ENCODE measurements at places on chromosomes 11 and 22.

DNA sequence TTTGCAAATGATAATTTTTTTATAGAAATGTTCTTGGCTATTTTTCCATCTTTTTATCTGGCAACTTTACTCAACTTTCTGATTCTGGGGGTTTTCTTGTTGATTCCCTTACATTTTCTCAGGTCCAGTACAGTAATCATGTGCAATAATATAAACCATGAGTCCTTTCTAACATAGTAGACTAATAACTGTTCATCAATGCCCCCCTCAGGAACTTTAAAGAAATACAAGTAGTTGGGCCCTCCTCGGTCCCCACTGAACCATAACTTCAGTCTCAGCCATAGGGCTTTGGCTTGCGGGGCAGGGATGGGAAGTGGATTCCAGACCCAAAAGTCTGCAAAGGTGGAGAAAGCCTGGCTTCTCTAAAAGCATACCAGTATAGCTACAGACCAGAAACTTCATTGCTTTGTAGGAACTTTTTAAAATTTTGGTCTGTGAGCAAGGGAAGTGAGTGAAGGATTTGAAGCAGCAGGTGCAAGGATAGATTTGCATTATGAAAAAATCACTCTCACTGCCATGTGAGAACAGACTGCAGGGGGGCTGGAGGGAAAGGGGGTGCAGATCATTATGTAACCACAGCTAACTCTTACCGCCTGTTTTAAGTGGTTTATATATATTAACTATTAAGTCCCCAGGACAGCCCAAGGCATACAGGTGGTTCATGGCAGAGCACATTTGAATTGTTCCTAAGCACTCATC is 10.4 kb upstream of the TUB start:
- no peak for DNase-seq

DNA sequence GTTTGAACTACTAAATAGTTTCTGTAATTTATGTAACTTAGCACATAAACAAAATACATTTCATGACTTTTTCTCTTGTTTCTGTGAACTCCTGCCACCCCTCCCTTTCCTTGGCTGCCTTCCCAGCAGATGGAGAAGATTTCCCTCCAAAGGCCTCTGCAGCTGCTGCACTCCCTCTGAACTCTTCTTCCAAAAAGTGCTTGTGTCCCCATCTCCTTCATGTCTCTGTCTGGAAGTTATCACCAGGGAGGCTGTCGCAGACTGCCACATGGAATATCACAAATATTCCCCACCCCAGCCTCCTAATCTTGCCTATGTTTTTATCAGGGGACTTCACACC is 1068.3 kb downstream of the OPCML start:
- DNase-seq = no peak

- DNase-seq = no peak
Measured at GRCh38 chr11:131763193-131763890, 392.9 kb downstream of the NTM start.

DNA sequence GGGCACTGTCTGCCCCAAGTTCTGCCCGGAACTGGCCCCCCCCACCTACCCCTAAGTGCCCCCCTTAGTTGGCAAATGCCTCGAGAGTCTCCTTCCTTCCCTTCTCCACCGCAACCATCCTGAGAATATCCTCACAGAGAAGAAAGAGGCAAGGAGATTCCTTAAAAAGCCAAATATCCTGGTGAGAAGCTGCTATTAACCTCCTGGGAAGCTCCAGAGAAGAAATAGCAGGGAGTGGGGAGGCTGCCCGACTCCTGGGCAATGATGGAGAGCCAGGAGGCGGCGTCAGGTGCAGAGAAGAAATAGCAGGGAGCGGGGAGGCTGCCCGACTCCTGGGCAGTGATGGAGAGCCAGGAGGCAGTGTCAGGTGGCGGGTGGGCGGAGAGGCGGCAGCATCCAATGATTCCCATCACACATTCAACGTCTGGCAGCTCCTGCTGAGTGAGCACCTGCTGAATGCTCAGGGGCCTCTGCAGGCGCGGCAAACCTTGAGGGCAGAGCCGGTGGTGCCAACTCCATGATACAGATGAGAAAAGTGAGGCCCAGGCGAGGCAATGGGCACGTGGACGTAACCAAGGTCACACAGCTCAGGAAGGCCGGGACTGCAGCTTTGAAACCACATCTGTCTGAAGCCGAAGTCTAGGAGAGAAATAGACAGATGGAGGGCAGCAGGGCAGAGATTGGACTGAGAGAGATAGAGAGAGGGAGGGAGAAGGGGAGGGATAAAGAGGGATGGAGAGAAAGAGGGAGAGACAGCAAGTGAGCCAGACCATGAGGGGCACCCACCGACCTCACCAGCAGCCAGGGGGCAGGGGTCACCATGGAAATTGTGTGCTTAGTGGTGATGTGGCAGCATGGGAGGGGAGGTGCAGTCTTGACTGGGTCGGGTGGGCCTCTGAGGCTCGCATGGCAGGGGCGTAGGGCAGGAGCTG is 58.3 kb downstream of the CYTH4 start:
- no peak for DNase-seq

DNA sequence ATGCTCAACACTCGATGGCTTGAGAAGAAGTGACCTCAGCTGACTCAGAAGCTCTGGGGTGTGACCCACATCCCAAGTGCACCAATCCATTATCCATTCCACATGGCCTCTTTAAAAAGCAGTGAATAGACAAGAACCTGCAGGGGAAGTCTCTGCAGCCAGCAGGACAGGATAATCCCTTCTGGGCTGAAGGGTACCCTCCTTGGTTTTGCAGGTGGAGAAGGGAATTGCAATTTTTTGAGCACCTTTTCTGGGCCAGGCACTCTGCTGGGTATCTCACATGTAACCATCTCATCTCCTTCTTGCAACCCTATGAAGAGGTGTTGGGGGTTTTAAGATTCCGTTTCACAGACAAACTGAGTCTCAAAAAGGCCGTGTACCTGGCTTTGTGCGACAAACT is 76.6 kb downstream of the MYO18B start:
- DNase-seq = no peak

DNA sequence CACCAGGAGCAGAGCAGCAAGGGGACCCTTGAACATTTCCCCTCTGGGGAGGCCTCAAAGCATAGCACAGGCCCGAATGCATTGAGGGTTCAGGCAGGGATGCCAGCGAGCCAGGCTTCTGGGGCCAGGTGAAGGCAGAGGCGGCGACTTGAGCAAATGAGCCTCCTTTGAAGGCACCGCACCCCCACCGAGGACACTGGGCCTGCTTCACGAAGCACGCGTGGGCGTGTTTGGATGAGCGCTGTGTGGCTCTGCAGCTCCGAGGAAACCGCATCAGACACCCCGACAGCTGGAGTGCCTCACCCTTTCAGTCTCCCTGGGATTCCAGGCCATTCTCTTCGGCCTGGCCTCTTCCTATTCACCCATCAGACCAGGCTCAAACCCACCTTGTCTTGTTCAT is 301.8 kb downstream of the NTM start:
- DNase-seq = no peak

GRCh38 chr11:85115798-85116197 is 511.3 kb downstream of the DLG2 start:
- no peak for DNase-seq

- DNase-seq = no peak
Measured at GRCh38 chr11:60864856-60865513, 2.4 kb upstream of the ZP1 start.

GRCh38 chr11:2515401-2516275 is 70.8 kb downstream of the KCNQ1 start:
- DNase-seq = no peak

DNA sequence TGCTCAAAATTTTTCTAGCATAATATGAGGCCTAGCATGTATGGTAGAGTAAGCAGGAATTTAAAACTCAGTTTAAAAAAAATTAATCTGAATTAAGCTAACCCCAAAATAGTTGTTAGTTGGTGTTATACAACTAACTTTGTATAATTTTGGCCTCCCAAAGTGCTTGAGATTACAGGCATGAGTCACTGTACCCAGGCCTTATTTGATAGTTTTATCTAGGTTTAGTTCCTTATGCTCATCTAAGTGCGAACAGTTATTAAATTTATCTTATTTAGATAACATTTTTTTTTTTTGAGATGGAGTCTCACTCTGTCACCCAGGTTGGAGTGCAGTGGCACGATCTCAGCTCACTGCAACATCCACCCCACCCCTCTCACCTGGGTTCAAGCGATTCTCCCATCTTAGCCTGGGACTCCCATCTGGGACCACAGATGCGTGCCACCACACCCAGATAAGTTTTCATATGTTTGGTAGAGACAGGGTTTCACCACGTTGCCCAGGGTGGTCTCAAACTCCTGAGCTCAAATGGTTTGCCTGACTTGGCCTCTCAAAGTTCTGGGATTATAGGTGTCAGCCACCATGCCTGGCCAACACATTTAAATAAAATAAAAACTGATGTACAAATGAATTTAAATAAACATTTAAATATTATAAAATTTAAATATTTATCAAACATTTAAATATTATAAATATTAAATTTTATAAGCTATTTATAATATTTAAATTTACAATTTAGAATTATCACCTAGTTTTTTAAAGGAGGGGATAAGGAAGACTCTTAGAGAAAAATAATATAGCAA is 7.5 kb downstream of the IL18 start:
- no peak for DNase-seq

GRCh38 chr22:33049119-33049729 is 9.0 kb downstream of the SYN3 start:
- DNase-seq = peak; percentile 23

DNA sequence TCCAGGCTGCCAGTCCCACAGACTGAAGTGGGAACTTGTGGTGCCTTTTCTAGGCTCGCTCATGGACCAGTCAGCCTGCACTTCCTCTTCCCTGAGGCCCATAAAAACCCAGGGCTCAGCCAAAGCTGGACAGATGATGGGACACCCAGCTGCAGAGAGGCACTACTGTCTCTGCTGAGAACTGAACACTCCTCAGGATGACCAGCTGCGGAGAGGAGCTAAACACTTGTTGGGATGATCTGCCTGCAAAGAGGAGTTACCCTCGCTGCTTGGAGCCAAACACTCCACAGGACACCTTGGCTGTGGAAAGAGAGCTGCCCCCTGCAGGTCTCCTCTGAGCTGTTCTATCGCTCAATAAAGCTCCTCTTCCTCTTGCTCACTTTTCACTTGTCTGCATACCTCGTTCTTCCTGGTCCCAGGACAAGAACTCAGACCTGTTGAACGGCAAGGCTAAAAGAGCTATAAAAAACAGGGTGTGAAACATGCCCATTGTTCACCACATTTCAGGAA is 465.5 kb downstream of the GUCY1A2 start:
- DNase-seq = no peak

DNA sequence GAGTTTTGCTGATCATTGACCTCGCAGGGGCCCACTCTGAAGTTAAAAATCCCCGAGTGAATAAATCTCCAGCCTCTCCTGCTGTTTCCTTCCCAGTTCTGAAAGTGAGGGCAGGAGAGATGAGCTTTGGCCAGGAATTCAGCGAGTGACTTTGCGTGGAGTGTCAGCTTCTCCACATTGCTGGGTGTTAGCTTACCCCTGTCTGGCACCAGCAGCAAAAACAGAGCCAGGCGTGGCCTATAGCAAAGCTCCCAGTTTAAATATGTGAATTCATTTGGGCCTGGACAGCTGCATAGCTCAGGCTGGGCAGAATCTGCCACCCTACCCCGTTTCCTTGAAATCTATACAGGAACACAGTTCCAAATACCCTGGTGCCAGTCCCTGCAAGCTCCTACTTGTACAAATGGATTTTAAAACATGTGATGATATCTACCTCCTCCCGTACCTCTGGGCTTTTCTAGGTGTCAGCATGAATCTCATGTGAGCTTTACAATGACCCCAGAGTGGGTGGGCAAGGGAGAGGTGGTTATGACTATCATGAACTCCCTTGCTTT is 25.6 kb downstream of the TIMP3 start:
- no peak for DNase-seq

DNA sequence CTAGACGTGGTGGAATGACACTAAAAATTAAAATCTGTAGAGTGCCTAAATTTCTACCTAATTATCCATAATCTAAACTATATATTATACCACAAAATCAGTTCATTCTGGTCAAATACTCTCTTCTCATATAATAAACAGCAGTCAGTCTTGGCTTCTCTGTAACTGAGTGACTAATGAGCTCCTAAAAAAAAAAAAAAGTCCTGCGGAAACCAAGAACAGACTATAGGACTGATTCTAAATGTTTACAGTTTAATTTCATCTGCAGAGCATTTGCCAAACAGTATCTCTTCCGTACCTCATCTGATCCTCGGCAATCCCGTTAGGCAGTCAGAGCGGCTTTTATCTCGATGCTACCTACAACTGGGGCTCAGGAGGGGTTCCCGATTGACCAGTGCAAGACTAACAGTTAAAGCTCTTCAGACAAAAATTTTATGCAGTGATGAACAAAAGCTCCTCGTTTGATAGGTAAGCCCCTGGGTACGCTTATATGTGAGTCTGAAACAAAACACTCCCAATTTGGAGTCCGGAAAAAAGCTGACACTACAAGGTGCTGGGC is 686 bp downstream of the KIF18A start:
- no peak for DNase-seq

DNA sequence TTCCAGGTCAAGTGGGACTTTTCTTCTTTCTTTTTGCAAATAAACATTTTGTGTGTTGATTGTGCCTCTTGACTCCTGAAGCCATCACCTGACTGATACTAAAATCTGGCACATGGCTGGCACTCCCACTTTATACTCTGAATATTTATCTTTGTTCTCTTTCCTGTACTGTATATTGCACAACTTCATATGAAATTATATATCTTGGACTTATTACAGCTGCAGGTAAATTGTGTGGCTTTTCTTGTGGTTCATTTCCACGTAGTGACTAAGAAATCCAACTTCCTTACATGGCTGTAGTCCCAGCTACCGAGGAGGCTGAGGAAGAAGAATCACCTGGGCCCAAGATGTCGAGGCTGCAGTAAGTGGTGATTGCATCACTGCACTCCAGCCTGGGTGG is 23.7 kb upstream of the OR5B12 start:
- no peak for DNase-seq

DNA sequence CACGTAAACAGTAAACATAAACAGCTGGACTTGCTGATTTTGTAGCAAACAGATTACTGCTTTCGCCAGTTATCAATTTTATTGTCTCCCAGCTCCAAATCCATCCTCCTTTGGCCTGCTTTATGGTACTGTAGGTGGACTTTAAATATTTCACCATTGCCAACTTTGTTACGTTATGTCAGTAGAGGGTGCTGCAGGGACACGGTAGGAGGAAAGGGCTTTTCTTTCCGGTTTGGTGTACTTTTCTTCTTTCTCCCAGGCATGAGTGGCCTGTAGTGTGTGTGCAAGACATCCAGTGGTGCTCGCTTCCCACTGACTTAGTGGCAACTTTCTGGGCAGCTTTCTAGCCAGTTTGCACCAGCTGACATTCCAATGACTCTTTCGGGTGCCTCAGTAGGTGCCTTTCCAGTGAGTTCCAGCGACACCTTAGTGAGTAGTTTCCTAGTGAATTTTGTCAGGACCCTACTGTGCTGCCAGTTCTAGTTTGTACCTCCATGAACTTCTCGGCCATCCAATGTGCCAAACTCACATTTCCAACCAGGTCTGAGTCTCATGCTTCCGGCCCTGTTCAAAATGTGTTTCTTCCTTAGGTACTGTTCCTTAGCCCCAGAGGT is 267.6 kb upstream of the TENM4 start:
- DNase-seq = no peak

- no peak for DNase-seq
Measured at GRCh38 chr11:12377106-12377823, at the start of gene PARVA. Gene PARVA (plus strand): TSS chr11:12377571. CDS start chr11:12377648, 77 bp downstream.

All from stimulated activated CD8-positive, alpha-beta memory T cell treated with anti-CD3 and anti-CD28 coated beads, Interleukin-4, amount 100 ng/mL, for 4 hours (primary cell).